ENCODE measurements at places on chromosomes 3 and 15.

- DNase-seq = no peak
Measured at GRCh38 chr3:34387826-34388564, 589.6 kb downstream of the PDCD6IP start.

DNA sequence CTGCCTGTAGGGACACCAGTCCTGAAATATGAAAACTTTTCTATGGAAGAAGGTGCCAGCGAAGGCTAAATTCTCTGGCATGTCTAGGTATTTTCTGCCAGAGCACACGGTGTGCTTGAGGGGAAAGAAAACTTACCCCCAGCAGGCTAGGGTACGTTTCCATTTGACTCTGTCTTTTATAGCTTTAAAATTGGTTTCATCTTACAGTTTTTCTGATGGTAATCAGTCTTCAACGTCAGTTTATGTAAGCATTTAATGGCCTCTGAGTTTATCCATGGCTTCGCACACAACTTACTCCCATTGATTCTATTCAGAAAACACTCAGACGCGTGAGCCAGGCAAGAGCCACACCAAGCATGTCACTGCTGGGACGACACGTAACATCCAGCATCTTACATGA is 249.7 kb downstream of the ADAMTS17 start:
- no peak for DNase-seq

- no peak for DNase-seq
Measured at GRCh38 chr3:43055806-43056770, 49.8 kb downstream of the POMGNT2 start.

DNA sequence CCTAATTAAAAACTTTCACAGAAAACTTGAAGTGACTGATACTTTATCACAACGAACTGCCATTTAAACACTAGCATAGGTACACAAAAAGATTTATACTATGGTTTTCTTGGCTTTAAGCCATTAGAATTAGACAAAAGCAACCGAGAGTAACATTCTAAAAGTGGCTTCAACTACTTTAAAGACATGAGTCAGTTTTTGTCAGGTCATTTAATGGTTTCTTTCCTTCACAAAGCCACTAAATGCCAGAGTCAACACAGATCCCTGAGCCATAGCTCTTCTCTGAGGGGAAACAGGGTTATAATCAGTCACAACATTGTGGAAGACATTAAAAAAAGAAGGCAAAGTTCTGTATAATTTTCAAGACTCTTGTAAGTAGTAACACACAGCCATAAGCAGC is 54.6 kb downstream of the CAPN3 start:
- DNase-seq = no peak

- no peak for DNase-seq
Measured at GRCh38 chr15:89860431-89860830, 33.4 kb downstream of the AP3S2 start.

DNA sequence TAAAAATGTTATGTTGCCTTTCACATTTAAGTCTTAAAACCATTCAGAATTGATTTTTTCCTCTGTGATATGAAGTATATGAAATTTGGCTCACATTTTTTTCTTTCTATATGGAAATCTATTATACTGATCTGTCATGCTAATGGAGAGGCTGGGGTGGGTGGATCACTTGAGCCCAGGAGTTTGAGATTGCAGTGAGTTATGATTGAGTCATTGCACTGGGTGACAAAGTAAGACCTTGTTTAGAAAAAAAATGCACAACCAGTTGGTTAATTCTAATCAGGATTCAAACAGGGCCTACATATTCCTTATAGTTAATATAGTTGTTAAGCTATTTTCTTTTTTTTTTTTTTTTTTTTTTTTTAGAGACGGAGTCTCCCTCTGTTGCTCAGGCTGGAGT is 230.5 kb downstream of the MFSD1 start:
- DNase-seq = peak; percentile 12

GRCh38 chr3:42906070-42906847 is at the start of gene ZNF662:
ZNF662 (plus strand) TSS chr3:42906142; CDS start chr3:42908115, 1,973 bp downstream.
- DNase-seq = no peak

DNA sequence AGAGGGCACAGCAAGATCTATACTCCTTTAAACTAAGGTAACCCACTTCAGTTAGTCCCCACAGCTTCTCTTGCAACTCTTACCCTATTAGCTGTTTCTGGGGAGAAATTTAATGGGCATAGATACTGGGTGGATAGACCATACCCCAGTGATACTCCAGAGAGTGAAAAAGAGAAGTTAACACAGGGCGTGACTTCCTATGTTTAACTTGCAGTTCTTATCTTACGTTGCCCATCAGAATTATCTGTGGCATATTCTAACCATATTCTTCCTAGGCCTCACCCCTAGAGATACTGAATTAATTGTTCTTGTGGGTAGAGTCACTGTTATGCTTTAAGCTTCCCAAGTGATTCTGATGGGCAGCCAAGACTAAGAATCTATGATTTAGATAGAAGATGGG is 485.4 kb upstream of the TPRG1 start:
- no peak for DNase-seq

- DNase-seq = no peak
Measured at GRCh38 chr3:33749546-33750210, 31.6 kb upstream of the CLASP2 start.

DNA sequence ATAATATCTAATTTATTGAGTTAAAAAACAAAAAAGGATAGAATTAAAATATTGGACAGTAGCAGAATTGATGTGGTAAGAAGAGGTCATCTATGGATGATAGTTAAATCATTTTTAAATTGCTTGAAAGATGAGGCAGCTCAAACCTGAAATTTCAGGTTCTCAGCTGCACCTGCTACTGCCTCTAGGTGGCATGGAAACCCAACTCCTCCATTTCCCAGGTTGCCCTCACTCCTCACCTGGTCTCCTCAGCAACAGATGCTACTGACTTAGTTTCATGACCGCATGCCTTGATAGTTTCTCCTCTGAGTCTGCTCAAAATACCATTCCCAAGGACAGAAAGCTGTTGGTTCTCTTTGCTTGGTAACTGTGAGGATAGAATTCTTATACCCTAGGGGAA is 148.1 kb downstream of the ABHD5 start:
- no peak for DNase-seq

GRCh38 chr3:64945171-64945729 is 257.4 kb upstream of the ADAMTS9 start:
- no peak for DNase-seq

DNA sequence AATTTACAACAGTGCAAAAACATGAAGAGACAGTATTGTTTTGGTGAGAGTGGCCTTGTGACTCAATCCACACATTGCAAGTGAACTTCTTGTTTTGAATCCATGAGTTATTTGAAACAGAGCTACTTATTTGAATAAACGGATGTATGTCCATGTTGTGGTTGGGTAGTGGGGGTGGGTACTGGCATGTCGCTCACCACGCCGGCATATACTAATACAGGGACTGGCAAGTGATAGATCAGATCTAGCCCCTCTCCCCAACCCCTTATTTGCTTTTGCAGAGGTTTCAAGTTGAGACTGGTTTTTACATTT is 83.8 kb downstream of the EDEM1 start:
- DNase-seq = no peak

DNA sequence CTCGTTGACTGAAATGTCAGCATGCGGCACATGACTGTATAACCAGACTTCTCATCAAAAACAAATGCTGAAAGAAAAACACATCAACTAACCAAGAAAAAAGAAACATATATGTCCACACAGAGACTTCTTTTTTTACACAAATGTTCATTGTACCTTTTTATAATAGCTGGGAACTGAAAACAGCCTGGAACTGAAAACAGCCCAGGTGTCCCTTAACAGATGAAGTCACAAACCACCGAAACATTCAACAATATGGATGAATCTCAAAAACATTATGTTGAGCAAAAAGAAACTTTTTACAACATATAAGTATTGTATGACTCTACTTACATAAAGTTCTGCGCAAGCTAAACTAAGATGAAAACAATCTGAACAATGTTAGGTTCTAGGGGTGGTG is 20.6 kb downstream of the UBE3A start:
- no peak for DNase-seq

- no peak for DNase-seq
Measured at GRCh38 chr3:24318677-24319287, 175.9 kb downstream of the THRB start.

DNA sequence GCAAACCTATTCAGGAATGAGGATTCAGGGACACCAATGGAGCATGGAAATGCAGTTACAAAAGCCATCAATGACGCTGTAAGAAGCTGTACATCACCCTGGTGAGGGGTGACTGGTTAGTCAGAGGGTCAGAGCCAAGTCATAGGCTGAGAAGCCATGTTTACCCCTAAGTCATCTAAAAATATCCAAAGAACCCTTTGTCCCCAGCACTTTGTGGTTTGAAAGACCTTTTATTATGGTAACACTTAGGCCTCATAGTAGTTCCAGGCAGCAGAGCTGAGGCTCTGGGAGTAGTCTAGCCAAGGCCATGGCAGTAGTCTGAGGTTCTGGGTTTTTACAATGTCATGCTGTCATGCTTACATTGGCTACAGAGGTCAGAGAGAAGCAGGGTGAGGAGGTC is 131.2 kb downstream of the CTNNB1 start:
- no peak for DNase-seq

GRCh38 chr3:8988791-8989558 is 25.7 kb upstream of the RAD18 start:
- no peak for DNase-seq

DNA sequence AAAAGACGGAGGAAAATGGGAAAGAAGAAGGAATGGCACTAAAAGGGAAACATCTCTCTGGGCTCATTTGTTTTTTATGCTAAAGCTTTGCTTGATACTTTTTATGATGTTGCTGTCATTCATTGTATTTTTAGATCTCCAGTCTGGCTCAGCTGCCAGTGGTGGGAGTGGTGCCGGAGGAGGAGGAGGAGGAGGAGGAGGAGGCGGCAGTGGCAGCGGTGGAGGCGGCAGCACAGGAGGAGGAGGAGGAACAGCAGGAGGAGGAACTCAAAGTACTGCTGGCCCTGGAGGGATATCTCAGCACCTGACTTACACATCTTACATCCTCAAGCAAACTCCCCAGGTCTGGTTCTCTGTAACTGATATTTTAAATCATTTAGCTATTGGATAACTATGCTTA is 49.6 kb downstream of the MAP6D1 start:
- DNase-seq = no peak

DNA sequence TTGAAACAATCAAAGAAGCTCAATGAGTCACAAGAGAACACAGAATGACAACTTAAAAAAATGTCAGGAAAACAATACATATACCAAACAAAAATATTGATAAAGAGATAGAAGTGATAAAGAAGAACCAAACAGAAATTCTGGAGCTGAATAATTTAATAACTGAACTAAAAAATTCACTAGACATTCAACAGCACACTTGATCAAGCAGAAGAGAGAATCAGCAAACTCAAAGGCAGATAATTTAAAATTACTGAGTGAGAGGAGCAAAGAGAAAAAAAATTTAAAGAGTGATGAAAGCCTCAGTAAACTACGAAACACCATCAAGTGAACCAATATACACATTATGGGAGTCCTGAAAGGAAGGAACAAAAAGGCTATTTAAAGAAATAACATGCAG is 61.9 kb downstream of the SERP1 start:
- DNase-seq = no peak

DNA sequence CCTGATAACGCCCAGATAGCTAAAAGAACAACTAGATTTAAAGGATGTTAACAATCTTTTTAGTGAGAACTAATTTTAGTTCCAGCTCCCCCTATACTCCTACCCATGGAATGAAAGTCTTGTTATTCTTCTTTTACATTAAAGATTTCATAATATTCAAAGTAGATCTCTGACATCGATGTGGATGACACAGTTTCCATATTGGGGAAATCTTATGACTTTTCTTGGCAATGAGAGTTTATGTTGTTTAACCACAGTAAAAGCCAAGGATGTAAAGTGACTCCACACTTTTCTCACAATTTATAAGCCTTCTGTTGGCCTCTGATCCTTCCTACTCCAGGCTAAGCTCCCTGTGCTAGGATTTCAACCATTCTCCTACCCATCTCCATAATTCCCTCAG is 332.6 kb upstream of the KCNMB2 start:
- DNase-seq = no peak

DNA sequence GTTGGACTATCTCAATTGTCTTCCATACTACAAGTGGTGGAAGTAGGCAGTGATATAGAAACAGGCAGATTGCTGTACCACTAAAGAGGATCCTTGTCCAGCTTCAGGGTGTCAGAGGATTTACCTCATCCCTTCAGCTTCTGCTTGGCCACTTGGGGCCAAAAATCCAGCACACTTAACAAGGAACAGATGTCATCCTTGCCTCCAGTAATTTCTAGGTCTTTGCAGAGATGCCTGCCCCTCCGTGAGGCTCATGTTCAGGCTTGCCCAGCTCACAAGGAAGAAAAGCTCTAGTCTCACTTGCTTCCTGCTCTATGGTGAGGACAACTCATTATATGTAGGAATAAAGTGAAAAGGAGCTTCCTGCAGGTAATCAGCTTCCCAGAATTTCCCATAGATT is 510.3 kb downstream of the EPHA3 start:
- no peak for DNase-seq

GRCh38 chr3:28860307-28860706 is 420.6 kb upstream of the RBMS3 start:
- DNase-seq = no peak

- no peak for DNase-seq
Measured at GRCh38 chr3:108409800-108410178, 100.6 kb downstream of the MYH15 start.

DNA sequence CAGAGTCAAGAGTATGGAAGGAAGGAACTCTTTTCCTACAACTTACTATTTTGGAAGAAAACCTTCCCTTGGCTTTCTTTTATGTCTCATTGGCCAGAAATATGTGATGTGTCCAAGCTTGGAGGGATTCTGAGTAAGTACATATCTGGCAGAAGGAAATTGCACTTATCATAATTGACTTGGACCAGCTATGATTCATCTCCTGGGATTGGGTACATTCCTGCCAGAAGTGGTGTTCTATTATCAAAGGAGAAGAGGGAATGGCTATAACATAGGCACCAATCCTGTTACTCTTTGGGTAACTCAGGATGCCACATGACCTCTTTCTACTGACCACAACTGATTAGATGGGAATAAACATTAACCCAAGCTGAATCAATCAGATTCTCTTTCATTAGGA is 13.5 kb upstream of the DAZL start:
- no peak for DNase-seq

DNA sequence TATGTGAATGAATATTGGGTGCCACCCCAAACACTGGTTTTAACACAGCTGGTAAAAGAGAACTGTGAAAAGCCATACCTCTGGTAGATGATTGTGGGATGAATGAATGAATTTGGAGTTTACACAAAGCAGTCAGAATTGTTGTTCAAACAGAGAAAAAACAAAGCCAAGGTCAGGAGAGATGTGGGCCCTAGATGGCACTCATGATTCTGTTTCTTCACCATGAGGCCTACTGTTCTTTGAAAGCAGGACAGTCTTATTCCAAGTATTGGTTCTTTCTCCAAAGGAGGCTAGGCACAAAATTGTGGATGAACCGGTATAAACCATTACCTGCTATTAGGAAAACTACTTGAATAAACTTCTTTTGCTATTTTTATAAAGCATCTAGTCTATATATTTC is 97.6 kb downstream of the SAMMSON start:
- no peak for DNase-seq

GRCh38 chr15:42065033-42065432 is 29.3 kb downstream of the PLA2G4D start:
- no peak for DNase-seq

GRCh38 chr15:90087454-90088154 is 14.7 kb downstream of the IDH2 start:
- DNase-seq = no peak
